ENCODE measurements at places on chromosomes 12 and 14.

DNA sequence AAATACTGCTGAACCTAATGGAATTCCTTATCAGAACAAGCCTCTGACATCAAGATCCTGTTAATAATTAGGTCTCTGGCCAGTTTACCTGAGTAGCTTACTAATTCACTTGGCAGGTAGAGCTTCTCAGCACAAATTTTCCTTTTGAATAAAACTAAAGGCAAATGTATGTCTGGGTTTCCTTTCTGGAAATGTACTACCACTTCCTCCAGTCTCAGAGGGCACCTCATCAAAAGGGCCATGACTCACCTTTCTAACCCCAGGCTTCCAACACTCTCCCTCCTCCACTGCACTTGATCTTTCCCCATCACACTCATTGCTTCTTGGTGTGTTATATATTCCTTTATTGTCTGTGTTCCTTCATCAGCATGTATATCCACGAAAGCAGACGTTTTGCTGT is 90.5 kb downstream of the SLC2A13 start:
- peak; percentile 47 for DNase-seq

DNA sequence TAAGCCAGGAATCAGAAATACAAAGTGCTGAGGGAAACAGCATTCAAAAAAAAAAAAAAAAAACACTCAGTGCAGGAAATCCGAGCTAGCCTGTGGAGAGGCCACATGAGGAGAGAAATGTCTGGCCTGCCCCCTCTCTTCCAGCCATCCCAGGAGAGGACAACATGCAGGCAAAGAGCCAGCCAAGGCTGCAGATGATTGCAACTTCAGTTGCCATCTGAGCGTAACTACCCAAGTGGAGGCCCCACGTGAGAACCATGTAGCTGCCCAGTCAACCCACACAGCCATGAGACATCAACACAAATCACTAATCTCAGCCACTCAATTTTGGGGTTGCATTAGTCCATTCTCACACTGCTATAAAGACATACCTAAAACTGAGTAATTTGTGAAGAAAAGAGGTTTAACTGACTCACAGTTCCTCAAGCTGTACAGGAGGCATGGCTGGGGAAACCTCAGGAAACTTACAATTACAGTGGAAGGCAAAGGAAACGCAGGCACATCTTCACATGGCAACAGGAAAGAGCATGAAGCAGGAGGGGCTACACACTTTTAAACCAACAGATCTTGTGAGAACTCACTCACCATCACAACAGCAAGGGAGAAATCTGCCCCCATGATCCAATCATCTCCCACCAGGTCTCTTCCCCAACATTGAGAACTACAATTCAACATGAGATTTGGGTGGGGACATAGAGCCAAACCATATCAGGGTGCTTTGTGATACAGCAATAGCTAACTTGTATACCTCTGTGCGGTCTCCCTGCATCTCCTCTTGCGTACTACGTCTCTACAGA is 161.1 kb downstream of the PIWIL1 start:
- no peak for DNase-seq

DNA sequence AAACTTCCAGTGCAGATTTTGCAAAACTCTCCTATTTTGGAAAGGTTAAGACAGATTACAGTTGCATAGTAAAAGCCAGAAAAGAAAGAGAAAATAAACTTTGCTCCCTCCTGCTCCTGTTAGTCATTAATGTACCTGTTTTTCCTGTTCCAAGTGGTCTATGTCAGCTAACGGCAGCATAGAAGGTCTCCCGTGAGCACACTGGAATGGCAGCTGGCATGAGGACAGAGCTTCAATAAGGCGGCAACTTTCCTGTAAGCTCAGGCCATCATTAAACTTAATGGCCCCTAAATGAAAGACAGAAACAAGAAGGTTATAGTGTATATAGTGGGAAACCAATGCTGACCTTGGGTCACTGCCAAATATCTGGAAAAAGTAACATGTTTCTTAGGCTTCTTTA is 16.0 kb downstream of the EIF2B2 start:
- DNase-seq, result peak; percentile 69

GRCh38 chr12:69779928-69780327 is 41.3 kb downstream of the RAB3IP start:
- DNase-seq, result peak; percentile 65

DNA sequence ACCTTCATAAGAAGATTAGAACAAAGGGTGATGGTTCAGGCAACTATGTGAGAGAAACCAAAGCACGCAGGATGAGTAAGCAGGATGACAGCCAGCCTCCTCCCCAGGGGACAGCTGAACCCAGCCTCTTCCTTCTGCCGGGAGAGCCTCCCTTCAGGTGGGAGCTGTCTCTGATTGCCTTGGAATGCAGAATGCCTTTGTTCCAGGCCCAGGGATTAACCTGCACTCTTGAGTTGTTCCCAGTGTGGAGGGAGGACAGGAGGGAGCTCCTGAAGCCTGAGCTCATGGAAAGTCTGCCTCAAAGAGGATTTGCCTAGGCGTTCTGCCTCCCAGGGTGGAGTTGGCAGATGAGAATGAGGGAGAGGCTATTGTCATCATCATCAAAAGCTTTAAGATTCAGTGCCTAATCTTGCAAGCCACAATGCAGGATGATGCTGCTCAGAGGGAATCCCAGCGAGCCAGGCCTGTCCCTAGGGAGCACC is 3.6 kb upstream of the KRT6A start:
- peak; percentile 97 for DNase-seq

GRCh38 chr12:30016540-30017055 is 232.9 kb upstream of the TMTC1 start:
- DNase-seq, result no peak

GRCh38 chr14:51210594-51210993 is 29.5 kb upstream of the TMX1 start:
- DNase-seq, result no peak

- DNase-seq, result peak; percentile 50
These were observed 211.3 kb downstream of the ESR2 start for GRCh38 chr14:64082837-64083236.

DNA sequence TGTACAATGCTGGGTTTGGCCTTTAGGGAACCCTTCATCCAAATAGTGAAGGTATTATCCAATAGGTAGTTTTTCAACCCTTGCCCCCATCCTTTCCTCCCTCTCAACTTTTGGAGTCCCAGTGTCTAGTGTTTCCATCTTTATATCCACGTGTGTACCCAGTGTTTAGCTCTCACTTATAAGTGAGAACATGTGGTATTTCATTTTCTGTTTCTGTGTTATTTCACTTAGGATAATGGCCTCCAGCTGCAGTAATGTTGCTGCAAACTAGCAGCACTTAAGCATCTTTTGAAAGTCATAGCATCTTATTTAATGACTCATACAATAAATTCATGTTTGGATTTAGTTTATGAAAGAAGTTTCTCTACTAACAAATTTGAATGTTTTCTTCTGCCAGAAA is 442.5 kb downstream of the NELL2 start:
- no peak for DNase-seq

DNA sequence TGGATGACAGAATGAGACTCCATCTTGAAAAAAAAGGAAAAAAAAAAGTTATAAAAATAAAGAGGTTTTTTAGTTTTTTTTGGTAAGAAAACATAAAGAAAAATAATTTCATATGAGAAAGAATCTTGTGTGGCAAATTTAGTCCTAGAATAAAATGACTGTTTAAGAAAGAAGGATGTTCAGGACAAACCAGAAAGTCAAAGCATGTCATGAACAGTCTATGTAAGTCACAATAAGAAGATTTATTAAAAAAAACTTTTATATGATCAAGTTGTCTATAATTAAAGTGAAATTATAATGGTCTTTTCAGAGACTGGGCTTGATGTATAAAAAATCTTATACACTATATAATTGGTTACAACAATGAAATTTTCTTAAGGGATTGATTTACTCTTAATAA is 68.1 kb upstream of the HECTD1 start:
- no peak for DNase-seq

GRCh38 chr14:92122351-92122677 is 545 bp downstream of the CPSF2 start:
- DNase-seq, result no peak

DNA sequence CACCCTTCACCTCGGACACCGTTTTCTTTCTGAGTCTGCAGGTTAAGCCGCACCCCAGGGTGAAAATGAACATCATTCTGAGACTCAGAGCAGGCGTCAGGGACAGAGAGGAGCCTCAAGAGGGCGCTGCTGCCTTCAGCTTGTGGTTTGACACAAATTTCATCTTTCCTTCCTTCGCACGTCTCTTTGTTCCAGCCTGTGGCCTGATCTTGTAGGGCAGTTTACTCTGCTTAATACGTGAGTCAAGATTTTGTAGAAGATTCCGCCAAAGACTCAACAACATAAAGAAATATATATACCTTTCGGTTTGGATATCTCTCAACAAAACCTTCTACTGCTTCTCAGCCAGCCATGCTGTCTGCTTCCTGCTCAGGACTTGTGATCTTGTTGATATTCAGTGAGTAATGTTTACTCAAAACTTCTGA is 329.3 kb upstream of the OR4E1 start:
- peak; percentile 22 for DNase-seq

- peak; percentile 62 for DNase-seq
These were observed 103.9 kb upstream of the MYL2 start for GRCh38 chr12:111024205-111024801.

DNA sequence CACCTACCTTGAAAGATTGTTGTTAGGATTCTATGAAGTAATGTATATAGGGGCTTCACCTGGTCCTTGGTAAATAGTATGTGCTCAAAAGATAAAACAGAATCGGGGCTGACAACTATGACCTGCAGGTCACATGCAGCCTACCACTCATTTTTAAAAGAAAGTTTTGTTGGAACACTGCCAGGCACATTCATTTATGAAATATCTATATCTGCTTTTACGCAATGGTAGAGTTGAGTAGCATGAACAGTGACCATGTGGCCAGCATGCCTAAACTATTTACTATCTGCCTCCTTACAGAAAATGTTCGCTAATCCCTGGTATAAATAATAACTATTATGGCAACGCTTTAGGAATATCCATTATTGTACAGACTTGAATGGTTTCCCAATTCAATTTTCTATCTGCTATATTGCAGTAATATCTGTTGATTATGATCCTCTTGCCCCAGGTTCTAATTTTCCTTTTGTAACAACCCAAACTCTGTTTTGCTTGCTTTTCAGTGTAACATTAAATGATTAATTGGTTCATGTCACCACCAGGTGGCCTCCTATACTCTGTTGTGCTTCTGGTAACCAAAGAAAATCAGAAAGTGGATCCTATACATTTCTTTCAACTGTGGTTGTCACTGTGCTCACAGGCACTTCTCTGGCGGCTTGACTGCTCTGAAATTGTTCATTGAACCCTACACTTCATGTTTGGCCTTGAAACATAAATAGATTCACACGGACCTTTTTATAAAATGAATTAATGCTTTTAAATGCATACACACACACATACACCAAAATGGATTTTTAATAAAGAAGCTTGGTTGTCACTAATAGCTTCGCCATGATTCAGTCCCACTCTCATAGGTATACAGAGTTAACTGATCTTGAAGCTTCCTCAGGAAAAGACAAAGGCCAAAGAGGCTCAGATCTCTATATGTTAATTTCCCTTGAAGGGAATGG is 227.7 kb upstream of the NPAS3 start:
- DNase-seq, result peak; percentile 57

- DNase-seq, result no peak
These were observed 1057.5 kb downstream of the LRFN5 start for GRCh38 chr14:42664190-42664589.

DNA sequence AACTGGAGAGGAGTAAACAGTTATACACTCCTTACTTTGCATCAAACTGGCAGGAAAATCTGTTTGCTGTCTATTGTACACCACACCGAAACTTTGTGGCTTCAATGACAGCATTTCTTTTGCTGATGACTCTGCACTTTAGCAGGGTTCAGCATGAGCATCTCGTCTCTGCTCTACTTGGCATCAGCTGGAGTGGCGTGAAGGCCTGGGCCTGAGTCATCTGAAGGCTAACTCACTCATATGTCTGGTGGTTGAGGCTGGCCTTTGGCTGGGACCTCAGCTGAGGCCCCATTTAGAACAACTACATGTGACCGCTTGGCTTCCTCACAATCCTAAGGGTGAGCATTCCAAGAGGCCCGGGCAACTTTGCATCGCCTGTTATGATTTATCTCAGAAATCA is 28.7 kb upstream of the REP15 start:
- no peak for DNase-seq

DNA sequence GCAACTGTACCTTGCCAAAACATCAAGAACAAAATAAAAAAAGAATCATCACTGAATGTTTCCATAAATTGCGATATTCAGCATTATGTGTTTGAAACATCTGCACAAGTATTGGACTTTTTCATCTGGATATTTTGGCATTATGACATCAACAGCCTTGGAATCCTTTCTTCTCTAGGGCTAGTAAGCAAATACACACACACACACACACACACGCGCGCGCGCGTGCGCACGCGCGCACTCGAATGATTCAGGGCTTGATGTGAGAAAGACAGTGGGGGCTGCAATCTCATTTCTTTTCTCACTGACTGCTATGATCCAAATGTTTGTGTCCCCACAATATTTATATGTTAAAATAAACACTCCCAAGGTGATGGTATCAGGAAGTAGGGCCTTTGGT is 90.0 kb upstream of the SLC38A4 start:
- DNase-seq, result peak; percentile 41

GRCh38 chr14:93231129-93231979 is 24.3 kb downstream of the UBR7 start:
- DNase-seq, result peak; percentile 50

DNA sequence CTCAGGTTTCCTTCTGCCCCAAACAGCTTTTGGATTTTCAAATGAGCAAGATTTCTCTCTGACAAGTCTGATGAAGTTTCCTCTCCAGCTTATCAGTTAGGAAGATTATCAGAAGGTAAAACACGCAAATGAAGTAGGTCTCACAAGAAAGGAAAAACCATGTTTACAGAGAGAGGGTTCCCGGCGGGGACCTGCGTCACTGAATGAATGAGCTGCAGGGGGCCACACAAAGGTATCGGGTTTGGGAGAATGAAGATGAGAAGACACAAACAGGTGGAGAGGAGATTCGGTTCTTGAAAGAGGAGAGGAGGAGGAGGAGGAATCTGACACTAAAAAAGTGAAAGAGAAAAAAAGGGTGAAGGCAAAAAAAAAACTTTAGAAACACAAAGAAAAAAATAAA is 208.6 kb downstream of the CALM1 start:
- no peak for DNase-seq

DNA sequence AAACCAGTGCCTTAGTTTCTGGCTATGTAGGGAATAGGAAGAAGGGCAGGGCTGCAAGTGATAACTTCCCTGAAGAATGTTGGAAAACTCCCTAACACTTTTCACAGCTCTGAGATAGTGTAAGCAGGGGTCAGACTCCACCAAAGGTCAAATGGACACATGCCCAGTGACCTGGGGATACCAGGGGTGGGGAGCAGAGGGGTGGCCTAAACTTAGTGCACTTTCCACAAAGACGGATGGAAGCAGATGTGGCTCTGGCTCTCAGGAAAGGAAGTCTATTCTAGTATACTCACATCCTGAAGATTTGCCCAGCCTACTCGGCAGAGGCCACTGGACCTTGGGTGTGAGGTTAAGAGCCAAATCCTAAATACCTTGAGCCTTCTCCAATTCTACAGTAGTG is 285.8 kb downstream of the NUAK1 start:
- no peak for DNase-seq

DNA sequence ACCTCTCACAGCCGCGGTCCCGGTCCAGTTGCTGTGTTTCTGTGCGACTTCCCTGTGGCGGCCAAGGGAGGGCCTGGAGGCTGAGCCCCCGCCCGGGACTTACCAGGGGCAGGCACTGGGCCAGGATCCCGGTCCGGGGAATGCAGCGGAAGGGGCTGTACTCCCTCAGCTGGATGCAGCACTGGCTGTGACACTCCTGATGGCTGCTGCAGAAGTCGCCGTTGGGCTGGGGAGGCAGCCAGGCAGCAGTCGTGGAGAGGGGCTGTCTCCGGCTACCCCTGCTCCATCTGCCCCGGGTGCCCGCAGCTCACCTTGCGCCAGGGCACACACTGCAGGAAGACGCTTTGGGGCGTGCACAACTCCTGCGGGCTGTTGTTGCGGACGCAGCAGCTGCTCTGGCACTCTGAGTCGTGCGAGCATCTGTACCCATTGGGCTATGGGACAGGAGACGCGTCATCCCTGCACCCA is 6.2 kb downstream of the LRCOL1 start:
- DNase-seq, result no peak
